ENCODE measurements at places on chromosomes 7 and 10. TPM values are rescaled to one million over a fixed set of nuclear protein-coding genes. Genes with fewer than 3 reads are reported as not detected.

GRCh38 chr7:146214842-146215241, 98.2 kb downstream of the CNTNAP2 start:
- H3K4me3 ChIP-seq, result no peak overlapping the region
- no peak for DNase-seq
- H3K36me3 ChIP-seq, result no peaks in the 10 kb centered on the region
- no peaks in the 10 kb centered on the region for H3K27me3 ChIP-seq
- H3K27ac ChIP-seq, result no peak overlapping the region

Gene SEMA3C
- 61.5 TPM for polyA plus RNA-seq

Gene FXYD4
- not detected for polyA plus RNA-seq

Gene C10orf105
- polyA plus RNA-seq, result 8.2 TPM

DNA sequence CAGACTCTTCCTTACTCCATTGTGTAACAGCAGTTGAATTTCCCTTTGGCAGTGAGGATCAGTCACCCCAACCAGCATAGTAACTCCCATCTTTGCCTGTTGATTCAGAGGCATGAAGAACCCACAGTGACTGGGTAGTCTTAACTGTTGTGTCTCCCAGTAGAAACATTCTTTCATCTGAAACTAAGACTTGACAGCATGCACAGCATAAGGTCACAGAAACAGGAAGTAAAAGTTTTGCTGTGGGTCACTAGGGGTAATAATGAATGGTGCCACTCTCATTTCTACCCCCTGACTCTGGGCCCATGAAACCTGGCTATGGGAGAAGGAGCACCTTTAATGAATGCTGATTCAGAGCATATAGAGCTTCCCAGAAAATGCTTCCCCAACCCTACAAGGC, 8.3 kb upstream of the FRMPD2 start:
- H3K27me3 ChIP-seq, result no peaks in the 10 kb centered on the region
- no peaks in the 10 kb centered on the region for H3K36me3 ChIP-seq
- no peak overlapping the region for H3K27ac ChIP-seq

GRCh38 chr7:1989049-1989860, 243.5 kb downstream of the MAD1L1 start:
- peaks cover 38% of the 10 kb centered on the region for H3K4me1 ChIP-seq
- H3K36me3 ChIP-seq, result peaks cover 36% of the 10 kb centered on the region
- no peak overlapping the region for H3K4me3 ChIP-seq
- DNase-seq, result no peak
- no peak overlapping the region for H3K27ac ChIP-seq
